Cardiac muscle cell (in vitro differentiated cells and primary cell): ENCODE measurements at places on chromosomes 7 and 10.

- peak; percentile 82 for DNase-seq
Observed at GRCh38 chr10:102408728-102409603, 9.6 kb downstream of the PSD start.

DNA sequence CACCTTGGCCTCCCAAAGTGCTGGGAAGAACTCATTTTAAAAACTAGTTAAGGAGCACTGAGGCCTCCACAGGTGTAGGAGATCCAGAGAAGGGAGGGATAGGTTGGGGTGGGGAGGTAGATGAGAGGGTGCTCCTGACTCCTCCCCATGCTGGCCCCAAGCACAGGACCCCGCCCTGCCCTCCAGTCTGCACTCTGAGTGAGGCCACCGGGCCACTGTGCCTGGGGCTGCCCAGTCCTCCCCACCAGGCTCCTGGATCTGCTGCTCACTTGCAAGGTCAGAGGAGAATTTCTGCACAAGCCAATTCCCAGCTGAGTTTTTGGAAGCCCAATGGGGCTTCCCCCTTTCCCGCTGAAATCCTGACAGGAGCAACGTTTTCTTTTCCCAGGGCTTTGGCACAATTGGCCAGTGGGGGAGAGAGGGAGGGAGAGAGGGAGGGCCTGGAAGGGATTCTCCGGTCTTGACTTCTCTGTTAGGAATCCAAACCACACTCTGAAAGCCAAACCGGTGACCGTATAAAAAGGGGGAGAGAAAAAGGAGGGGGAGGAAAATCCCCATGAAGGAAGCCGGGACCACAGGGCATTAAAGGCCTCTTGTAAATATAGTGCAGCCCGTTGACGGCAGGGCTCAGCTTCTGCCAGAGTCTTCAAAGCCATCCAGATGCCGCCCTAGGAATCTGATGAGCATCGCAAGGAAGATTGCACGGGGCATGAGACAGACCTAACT is 116.2 kb downstream of the SH3PXD2A start:
- DNase-seq, result peak; percentile 92

DNA sequence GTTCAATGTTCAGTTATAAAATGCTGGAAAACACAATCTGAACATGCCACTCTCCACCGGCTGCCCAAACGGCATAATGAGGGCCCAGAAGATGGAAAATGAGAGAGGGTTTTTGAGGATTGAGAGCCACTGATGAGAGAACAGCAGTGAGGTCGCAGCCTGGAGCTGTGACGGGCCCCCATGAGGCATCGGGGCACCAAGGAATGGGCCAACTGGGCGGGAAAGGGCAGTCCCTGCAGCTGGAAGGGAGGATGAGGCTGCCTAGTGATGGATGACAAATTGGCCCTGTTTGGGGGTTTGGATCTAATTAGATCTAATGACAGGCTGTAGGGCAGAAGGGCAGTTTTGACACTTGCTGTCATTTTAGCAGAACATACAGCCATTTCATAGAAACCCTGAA is 39.1 kb downstream of the WNT2 start:
- DNase-seq, result no peak

DNA sequence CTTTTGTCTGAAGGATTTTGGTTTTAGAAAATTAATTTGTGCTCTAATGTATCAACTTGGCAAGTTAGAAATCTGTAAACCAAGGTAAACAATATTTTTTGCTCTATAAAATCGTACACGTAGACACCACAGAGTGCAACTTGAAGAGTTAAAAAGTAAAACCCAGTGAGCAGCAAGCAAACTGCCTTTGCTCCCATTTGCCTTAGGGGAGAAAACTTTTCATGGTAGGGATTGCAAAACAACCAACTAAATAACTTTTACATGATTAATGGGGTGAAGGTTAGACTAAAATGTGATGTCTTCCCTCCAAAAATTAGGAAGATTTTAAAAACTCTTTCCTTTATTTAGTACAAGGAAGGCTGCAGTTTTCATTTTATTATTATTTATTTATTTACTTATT is 224.2 kb upstream of the LYZL1 start:
- peak; percentile 69 for DNase-seq

DNA sequence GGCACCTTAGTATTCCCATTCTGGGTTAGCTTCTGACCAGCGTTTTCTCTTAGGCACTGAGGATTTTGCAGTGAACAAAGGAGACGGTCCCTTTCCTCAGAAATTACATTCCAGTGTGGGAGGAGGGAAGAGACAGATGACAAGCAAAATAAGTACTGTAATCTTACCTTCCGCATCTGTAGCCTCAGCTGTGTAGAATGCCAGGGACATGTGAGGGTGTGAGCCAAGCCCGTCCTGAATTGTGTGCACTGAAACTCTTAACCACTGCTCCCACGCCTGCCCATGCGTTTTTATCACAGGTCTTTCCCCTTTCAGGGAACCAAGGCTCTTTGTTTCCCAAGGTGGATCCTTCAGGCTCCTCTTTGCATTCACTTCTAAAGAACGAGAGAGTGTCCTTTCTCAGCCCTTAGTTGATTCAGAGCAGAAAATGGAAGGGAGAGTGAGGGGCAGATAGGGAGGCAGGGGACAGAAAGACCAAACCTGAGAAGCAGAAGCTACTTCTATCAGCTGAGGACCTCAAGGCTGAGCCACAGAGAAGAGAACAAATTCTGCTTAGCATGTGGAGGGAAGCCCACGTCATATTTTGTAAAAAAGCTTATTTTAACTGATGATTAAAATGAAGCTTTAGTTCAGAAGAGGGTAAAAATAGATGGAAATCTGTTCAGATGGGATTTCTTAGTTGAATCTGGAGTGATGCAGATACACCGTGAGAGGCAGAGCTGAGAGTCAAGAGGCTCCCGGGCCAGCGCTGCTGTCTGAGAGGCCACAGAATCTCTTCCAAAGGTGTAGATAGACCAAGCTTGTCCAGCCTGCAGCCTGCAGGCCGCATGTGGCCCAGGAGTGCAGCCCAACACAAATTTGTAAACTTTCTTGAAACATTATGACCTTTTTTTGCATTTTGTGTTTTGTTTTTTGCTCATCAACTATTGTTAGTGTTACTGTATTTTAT is 122.5 kb downstream of the CCNY start:
- DNase-seq, result no peak

GRCh38 chr10:76902949-76903348 is 734.7 kb downstream of the KCNMA1 start:
- DNase-seq, result peak; percentile 84

GRCh38 chr7:5396542-5396941 is 27.1 kb downstream of the TNRC18 start:
- peak; percentile 23 for DNase-seq

DNA sequence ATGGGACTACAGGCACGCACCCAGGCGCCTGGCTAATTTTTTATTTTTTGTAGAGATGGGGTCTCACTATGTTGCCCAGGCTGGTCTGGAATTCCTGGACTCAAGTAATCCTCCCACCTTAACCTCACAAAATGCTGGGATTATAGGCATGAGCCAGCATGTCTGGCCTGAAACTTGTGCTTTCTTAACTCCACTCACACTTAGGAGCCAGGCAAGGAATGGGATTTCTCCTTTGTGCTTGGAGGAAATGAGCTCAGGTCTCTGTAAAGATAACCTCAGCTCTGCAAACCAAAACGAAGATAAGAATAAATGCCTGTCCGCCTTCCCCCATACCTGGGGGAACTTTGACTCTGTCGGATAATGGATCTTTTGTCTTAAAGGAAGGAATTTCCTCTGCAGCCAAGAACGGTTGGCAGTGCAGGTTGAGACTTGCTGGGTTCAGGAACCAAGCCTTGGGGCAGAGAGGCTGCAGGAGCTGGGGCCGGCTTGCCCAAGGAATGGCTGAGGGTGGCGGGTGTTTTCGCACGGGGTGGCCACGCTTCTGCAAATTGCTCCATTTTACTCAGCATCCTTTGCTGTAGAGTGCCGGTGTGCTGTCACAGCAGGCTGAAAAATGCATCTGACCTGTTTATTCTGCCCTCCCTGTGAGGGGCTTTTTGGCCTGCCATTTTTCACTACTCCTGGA is 174.2 kb downstream of the KIAA1217 start:
- peak; percentile 60 for DNase-seq

DNA sequence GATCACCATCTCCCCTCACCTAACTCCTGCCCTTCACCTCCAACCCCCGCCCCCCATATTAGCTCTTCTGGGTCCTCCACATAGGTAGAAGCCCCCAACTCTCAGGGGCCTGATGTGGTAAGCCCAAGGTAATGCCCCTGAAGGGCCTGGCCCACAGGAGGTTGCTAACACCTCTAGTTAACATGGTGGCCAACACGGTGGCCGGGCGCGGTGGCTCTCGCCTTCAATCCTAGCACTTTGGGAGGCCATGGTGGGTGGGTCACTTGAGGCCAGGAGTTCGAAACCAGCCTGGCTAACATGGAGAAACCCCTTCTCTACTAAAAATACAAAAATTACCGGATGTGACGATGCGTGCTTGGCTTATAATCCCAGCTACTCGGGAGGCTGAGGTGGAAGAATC is 954 bp upstream of the MLXIPL start:
- DNase-seq, result no peak

DNA sequence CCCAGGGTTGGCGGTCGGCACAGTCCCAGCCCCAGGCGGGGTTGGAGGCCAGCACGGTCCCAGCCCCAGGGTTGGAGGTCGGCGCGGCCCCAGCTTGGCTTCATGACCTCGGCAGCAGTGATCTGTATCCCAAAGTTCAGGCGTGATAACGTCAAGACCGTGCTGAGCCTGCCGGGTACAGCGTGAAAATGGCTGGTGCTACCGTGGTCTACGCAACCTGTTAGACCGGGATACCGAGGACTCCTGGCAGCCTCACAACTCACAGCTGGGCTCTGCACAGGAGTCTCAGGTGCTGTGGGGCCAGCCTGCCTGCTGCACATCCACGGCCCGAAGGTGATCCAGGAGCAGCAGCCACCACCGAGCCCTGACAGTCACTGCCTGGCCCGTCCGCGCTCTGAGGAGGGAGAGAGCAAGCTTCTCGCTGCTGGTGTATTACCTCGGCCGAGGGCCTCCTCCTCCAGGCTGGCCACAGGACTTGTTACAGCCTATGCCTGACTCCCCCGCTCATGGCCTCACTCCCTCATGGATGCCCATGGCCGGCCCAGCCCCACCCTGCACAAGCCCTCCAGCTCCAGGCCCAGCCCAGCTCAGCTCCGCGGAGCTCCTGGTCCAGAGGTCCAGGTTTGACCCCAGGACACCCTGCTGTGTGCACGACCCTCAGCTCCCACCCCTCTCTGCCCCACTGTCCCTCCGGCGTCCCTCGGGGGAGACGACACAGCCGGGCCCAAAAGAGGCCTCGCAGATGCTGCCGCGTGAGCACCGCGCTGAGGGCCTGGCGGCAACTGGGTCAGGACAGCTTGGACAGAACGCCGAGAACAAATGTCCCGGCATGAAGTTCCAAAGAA is 156.0 kb downstream of the ELFN1 start:
- no peak for DNase-seq

DNA sequence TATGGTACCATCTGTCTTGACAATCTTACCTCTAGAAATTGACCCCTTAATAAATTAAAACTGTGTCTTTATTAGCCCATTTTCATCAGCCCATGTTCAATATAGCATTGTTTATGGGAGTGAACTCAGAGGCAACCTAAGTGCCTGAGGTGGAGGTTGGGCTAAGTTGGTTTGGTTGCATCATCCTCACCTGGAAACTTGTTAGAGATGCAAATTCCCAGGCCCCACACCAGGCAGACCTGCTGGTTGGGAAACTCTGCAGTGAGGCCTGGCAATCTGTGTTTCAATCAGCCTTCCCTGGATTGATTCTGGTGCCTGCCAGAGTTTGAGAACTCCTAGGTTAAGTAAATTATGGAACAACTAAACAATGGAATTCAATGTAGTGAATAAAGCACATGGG is 9.4 kb upstream of the FAM170B start:
- no peak for DNase-seq

- DNase-seq, result peak; percentile 60
Observed at GRCh38 chr10:92291921-92292845, 1.2 kb downstream of the MARCHF5 start.

DNA sequence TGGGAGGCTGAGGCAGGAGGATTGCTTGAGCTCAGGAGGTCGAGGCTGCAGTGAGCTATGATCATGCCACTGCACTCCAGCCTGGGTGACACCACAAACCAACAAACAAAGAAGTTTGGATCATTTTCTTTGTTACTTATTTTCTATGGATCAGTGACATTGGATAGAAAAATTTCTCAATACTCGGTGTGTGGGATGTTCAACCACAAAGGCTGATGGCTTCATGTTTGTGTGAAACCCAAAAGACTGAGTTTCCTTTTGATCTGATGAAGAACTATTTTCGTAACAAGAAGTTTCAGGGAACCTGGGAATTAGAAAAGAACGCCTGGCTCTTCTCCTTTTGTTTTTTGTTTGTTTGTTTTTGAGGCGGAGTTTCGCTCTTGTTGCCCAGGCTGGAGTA is 104.0 kb downstream of the HOXA1 start:
- no peak for DNase-seq

DNA sequence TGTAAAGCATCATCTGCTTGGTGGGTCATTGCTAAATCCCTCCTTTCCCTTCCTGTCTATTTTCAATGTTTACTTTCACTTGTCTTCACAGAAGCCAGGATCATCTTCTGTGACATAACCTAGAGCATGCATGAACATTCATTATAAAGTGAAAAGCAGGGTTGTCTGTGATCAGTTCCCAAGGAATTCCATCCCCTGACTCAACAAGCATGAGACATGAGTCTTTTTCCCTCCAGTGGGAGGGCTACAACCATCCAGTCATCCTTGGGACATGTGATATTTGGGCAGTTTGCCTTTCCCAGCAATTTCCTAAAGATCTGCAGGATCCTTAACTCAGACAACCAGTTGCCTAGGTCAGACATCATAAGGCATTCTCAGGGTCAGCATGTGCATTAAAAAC is 166.3 kb upstream of the TMEM196 start:
- peak; percentile 46 for DNase-seq

DNA sequence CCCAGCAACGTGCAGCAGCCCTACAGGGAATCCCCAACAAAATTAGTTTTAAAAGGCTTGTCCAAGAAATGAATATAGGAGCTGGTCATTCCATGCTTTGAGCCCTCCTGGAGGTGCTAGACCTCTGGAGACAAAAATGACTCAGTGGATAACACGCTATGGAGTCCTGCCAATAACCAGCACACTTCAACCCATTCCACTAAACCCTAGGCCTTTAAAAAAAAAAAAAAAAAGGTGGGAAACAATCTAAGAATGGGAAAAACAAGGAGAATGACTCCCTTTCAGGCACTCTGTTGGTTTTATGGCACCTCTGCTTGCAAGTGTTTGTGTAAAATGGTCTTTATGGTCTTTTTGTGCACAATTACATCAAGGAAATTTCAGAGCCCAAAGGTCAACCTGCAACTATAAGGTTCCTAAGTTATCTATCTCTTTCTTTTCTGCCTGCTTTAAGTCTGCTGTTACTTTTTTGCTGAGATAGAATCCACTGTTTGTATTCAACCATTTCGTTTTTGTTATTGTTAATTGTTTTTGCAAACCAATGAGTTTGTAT is 21.3 kb downstream of the AVL9 start:
- DNase-seq, result peak; percentile 36

GRCh38 chr10:63765126-63765525 is 243.9 kb downstream of the REEP3 start:
- DNase-seq, result no peak

- DNase-seq, result no peak
Observed at GRCh38 chr10:101258179-101258885, 29.1 kb upstream of the LBX1 start.

DNA sequence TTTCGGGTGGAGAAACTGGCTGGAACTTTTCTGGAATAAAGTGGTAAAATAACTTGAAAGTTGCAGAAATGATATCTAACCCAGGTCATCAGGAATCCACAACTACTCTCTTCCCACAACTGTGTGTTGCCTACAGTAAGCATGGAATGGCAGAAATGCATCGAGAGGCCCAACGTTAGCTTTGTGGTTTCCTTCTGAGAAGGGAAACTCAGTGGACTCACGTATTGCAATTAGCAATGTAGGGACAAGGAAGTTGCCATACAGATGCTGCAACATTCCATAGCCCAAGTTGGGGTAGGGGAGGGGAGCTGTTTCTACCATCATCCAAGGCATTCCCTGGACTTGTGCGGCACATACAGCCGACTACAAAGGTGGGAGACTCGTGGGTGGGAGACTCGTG is 1.9 kb downstream of the PON1 start:
- DNase-seq, result no peak
